ENCODE measurements at places on chromosomes 1 and 21.

- H3K27me3 ChIP-seq = no peaks in the 10 kb centered on the region
- peak overlapping the region; percentile 77 for H3K27ac ChIP-seq
- no peaks in the 10 kb centered on the region for H3K36me3 ChIP-seq
- H3K4me1 ChIP-seq = peaks cover 12% of the 10 kb centered on the region
- peak overlapping the region; percentile 94 for H3K4me3 ChIP-seq
- peak; percentile 13 for DNase-seq
Observed at GRCh38 chr1:109040989-109041620, 797 bp downstream of the WDR47 start.

DNA sequence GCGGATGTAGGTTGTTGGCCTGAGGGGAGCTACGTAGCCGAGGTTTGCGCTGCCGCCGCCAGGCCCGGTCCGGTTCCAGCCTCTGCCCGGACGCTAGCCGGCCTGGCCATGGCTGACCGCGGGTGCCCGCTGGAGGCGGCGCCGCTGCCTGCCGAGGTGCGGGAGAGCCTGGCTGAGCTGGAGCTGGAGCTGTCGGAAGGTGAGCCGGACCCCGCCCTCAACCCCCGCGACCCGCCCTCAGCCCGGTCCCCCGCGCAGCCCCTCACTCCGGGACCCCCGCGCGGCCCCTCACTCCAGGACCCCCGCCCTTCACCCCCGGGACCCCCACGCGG, 299 bp downstream of the DIP2A start:
- peaks cover 29% of the 10 kb centered on the region for H3K4me1 ChIP-seq
- peak overlapping the region; percentile 93 for H3K4me3 ChIP-seq
- H3K27me3 ChIP-seq = no peaks in the 10 kb centered on the region
- no peak for DNase-seq
- no peak overlapping the region for H3K27ac ChIP-seq

DNA sequence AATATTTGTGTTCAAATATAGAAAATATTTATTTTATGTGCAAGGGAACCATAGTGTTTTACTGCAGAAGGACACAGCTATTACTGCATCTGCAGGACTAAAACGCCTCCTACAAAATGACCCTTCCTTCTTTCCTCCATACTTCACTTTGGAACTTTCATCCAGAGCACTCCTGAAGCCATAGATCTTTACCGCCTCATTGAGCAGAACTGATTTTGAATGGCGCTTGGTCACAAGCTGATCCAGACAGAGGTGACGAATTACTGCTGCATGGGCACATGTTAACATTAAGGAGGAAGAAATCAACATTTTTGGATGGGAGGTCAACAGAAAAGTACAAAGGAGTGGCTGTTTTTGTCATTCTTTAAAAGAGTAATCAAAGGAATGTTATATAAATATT, 931.6 kb downstream of the NCAM2 start:
- no peaks in the 10 kb centered on the region for H3K4me1 ChIP-seq
- DNase-seq = no peak
- no peaks in the 10 kb centered on the region for H3K27me3 ChIP-seq
- H3K27ac ChIP-seq = no peak overlapping the region
- no peak overlapping the region for H3K4me3 ChIP-seq
- H3K36me3 ChIP-seq = no peaks in the 10 kb centered on the region

- H3K4me1 ChIP-seq = peaks cover 13% of the 10 kb centered on the region
- H3K36me3 ChIP-seq = no peaks in the 10 kb centered on the region
Observed at GRCh38 chr21:37008724-37009123, 2.2 kb downstream of the RIPPLY3 start.

DNA sequence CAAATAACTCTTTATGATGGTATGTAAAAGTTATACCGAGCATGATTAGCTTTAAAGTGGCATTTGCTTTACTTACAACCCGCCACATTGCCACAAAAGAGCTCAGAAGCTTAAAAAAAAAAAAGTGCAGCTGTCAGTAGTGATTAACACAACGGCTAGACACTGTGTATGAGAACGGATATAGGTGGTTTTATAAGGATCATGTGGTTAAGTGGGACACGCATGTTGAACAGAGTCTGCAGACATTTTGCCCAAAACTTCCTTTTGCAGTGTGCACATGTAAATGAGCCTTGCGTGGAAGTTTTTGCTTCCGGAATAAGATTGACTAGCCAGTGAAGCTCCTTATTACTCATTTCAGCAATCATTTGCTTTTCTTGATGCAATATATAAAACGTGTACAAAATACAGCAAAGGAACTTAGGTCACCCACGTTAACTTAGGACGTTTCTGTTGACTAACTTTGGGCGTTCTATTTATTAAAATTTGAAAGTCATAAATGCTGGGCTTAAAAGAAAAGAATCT, 58.7 kb upstream of the RGS1 start:
- H3K27me3 ChIP-seq = no peaks in the 10 kb centered on the region
- DNase-seq = no peak
- H3K4me1 ChIP-seq = peaks cover 22% of the 10 kb centered on the region
- H3K4me3 ChIP-seq = peak overlapping the region; percentile 87

DNA sequence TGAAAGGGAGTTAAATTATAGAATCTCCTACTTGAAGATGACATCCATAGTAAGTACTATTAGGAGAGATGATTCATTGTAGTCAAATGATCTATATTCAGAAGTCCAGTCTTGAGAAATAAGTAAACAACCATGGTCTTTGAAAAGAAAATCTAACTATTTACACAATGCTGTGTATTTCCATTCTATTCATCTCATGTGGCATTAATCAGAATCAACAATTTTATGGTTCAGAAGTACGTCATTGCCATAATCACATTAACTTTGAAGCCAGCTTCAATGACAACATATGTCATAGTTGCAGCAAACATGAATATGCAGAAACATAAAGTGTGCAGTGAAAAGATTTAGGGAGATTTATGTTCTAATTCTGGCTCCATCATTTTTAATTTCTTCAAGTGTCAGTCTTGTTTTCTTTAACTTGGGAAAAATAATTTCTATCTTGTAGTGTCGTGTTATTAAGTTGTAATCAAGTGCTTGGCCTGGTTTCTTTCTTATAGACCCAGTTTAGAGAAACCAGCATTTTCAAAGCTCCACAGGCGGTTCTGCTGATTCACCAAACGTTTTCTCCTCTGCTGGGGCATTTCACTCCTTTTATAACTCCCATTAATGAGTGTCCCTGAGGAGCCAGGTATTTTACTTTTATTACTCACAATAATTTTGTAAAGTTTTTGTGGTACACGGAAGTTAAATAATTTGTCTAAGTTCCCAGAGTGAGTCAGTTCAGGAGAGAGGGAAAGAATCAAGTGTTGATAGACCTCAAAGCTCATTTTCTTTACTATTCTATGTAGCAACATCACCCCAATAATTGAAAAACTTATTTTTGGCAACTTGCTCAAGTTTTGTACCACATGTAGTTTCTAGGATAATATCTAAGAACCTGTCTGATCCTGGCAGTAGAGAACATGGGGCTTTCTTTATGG, 35.9 kb upstream of the PTGS2 start:
- no peak for DNase-seq
- no peak overlapping the region for H3K27ac ChIP-seq

GRCh38 chr1:40944841-40945430, 34.6 kb upstream of the CTPS1 start:
- peaks cover 6% of the 10 kb centered on the region for H3K4me1 ChIP-seq
- H3K27ac ChIP-seq = no peak overlapping the region
- no peak for DNase-seq
- H3K4me3 ChIP-seq = no peak overlapping the region
- H3K36me3 ChIP-seq = peaks cover 2% of the 10 kb centered on the region
- H3K27me3 ChIP-seq = peaks cover 29% of the 10 kb centered on the region

GRCh38 chr1:18614069-18614735, 16.4 kb upstream of the PAX7 start:
- H3K36me3 ChIP-seq = no peaks in the 10 kb centered on the region
- no peak overlapping the region for H3K4me3 ChIP-seq
- no peak overlapping the region for H3K27ac ChIP-seq
- peaks cover 53% of the 10 kb centered on the region for H3K27me3 ChIP-seq

DNA sequence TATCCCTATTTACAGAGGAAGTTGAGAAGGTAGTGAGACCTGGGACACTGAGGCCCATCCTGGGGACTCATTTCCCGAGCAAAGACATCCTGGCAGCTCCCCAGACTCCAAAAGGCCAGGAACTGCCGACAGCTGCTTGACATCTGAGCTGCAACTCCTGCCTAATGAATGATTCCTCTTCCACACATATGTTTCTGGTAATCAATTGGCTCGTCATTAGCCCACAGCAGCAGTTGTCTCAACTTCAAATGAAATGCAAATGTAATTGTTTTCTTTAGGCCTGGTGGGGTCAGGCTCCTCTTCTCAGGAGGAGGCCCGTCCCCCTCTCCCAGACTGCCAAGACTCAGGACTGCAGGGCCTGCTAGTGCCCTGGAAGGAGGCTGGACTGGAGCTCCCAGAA, 61.8 kb upstream of the DISP3 start:
- no peak overlapping the region for H3K27ac ChIP-seq
- H3K36me3 ChIP-seq = peaks cover 3% of the 10 kb centered on the region
- no peak for DNase-seq

GRCh38 chr1:176195547-176195946, 11.5 kb downstream of the COP1 start:
- no peaks in the 10 kb centered on the region for H3K27me3 ChIP-seq
- no peak overlapping the region for H3K27ac ChIP-seq
- no peak overlapping the region for H3K4me3 ChIP-seq
- H3K4me1 ChIP-seq = peaks cover 56% of the 10 kb centered on the region

DNA sequence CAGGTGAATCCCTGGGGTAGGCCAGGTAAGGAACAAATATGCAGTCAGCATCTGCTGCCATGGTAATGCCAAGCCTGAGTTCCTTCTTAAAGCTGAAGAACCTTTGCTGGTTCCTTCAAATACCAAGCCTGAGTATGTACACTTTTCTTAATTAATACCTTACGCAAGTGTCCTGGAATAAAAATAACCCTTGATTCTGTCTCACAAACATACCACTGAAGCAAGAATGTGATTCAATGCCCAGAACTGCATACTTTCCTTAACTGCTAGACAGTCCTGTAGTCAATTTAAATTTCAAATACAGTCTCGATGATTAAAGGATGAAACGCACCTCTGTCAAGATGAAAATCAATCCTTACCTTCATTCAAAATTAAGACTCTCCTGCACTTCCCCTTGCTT, 634.0 kb upstream of the CHRM3 start:
- no peak overlapping the region for H3K27ac ChIP-seq
- H3K4me3 ChIP-seq = no peak overlapping the region
- no peak for DNase-seq
- no peaks in the 10 kb centered on the region for H3K36me3 ChIP-seq
- H3K27me3 ChIP-seq = no peaks in the 10 kb centered on the region
- H3K4me1 ChIP-seq = no peaks in the 10 kb centered on the region

GRCh38 chr1:26787706-26788514, at the start of gene PIGV:
Gene PIGV, plus strand, starts transcription at chr1:26787950. Its CDS starts 2,866 bp downstream, at chr1:26790816.
- H3K27ac ChIP-seq = peak within 1 kb of the TSS; percentile 100
- H3K4me3 ChIP-seq = peak within 1 kb of the TSS; percentile 99

- DNase-seq = no peak
- no peak overlapping the region for H3K4me3 ChIP-seq
- H3K4me1 ChIP-seq = peaks cover 4% of the 10 kb centered on the region
- H3K27ac ChIP-seq = no peak overlapping the region
- no peaks in the 10 kb centered on the region for H3K36me3 ChIP-seq
Observed at GRCh38 chr1:160471253-160471652, 51.8 kb downstream of the SLAMF6 start.

- peak overlapping the region; percentile 98 for H3K4me3 ChIP-seq
- H3K36me3 ChIP-seq = peaks cover 6% of the 10 kb centered on the region
- no peak for DNase-seq
- peak overlapping the region; percentile 96 for H3K27ac ChIP-seq
- peaks cover 61% of the 10 kb centered on the region for H3K4me1 ChIP-seq
Observed at GRCh38 chr1:12615865-12616708, 1.9 kb downstream of the DHRS3 start.

GRCh38 chr21:22703521-22703920, 1705.3 kb downstream of the NCAM2 start:
- no peaks in the 10 kb centered on the region for H3K4me1 ChIP-seq
- no peaks in the 10 kb centered on the region for H3K27me3 ChIP-seq
- no peak overlapping the region for H3K27ac ChIP-seq
- H3K36me3 ChIP-seq = no peaks in the 10 kb centered on the region
- H3K4me3 ChIP-seq = no peak overlapping the region

DNA sequence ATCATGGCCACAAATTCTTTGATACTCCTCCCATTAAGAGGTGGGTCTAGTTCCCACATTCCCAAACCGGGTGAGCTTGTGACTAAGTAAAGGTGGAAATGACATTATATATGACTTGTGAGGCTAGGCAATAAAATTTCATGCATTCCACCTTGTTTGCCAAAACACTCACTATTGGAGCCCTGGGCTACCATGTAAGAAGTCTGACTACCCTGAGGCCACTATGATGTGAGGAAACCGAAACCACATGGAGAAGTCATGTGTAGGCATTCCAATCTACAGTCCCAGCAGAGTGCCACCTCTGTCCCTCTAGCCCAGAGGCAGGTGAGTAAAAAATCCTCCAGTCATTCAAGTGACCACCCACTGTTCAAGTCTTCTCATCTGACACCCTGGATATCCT, 17.9 kb upstream of the SMG7 start:
- no peak overlapping the region for H3K27ac ChIP-seq
- no peak for DNase-seq
- H3K4me1 ChIP-seq = no peaks in the 10 kb centered on the region
- H3K27me3 ChIP-seq = peaks cover 34% of the 10 kb centered on the region
- no peaks in the 10 kb centered on the region for H3K36me3 ChIP-seq
- H3K4me3 ChIP-seq = no peak overlapping the region

GRCh38 chr1:46461809-46462448, 27.7 kb upstream of the DMBX1 start:
- H3K4me3 ChIP-seq = no peak overlapping the region
- H3K4me1 ChIP-seq = peaks cover 24% of the 10 kb centered on the region
- H3K27me3 ChIP-seq = peaks cover 57% of the 10 kb centered on the region
- DNase-seq = no peak

GRCh38 chr1:217910203-217910602, 279.1 kb downstream of the SPATA17 start:
- H3K27me3 ChIP-seq = no peaks in the 10 kb centered on the region
- H3K36me3 ChIP-seq = no peaks in the 10 kb centered on the region
- H3K4me3 ChIP-seq = no peak overlapping the region
- no peak for DNase-seq
- H3K4me1 ChIP-seq = no peaks in the 10 kb centered on the region

GRCh38 chr1:219528633-219529032, 84.3 kb downstream of the ZC3H11B start:
- no peaks in the 10 kb centered on the region for H3K36me3 ChIP-seq
- no peak overlapping the region for H3K4me3 ChIP-seq
- H3K27ac ChIP-seq = no peak overlapping the region
- no peak for DNase-seq
- no peaks in the 10 kb centered on the region for H3K4me1 ChIP-seq
- no peaks in the 10 kb centered on the region for H3K27me3 ChIP-seq

GRCh38 chr1:212213784-212214183, 71.4 kb upstream of the PPP2R5A start:
- peaks cover 4% of the 10 kb centered on the region for H3K27me3 ChIP-seq
- H3K4me1 ChIP-seq = peaks cover 10% of the 10 kb centered on the region
- no peak overlapping the region for H3K4me3 ChIP-seq
